Putamen (tissue), 1 donor: ENCODE measurements at places on chromosomes 11 and 22.

DNA sequence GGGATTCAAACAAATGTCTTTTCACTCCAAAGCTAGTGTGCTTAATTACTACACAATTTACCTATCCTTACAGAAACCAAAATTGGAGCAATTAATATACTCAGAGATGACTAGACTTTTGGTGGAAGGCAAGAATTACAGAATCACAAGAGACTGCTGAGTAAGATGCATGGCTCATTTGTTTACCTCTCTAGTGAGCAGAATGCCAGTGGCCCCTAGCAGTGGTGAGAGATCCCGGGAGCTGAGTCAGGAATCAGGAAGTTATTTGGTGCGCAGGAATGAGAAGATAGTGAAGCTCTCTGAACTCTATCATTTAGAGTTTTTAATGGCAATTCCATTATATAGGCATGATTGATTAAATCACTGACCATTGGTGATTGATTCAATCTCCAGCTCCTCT lies 188.9 kb upstream of the SESN3 start:
- DNase-seq: no peak

DNA sequence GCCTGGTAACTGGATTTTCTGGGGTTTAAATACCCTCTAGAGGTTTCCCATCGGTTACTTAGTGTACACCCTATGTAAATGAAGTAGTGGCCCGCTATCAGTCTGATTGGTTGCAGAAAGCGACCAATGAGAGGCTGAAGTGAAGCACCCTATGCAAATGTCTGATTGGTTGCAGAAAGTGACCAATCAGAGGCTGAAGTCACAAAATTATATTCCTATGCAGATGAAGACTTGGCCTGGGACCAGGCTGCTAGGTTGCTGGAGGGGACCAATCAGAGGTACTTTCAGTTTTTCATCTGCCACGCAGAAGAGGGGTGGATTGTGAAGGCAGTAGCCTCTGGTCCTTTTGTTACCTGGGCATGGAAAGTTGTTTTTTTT lies 134.8 kb downstream of the TBC1D22A start:
- DNase-seq: no peak

GRCh38 chr11:62140304-62141110 lies 16.7 kb downstream of the INCENP start:
- no peak for DNase-seq

DNA sequence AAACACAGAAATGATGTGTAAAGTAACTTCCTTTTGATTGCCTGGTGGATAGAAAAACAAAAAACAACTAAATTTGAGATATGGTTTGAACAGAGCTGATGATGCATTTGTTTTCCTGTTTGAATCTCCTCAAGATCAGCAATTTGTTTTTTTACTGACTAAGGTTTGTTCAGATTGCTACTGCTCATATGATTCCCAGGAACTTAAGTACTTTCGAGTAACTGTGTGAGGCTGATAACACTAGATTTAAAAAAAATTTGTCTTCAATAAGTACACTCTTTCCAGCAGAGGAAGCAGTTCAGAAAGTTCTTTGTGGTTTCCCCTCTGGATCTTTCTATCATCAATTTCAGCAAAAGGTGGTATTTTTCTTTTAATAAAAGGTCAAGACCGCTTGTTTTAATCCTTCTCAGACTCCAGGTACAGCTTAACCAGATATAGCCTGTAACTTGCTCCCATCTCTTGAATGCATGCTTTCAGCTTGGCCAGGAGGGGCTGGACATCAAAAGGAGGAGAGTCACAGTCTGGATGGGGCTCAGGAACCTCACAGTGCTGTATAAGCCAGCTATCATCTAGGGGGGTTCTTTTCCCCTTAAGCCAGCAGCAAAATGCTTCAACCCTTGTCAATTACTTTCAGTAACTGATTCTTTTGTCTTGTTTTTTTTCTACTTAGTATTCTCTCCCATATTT lies 12.3 kb upstream of the MS4A6E start:
- no peak for DNase-seq

DNA sequence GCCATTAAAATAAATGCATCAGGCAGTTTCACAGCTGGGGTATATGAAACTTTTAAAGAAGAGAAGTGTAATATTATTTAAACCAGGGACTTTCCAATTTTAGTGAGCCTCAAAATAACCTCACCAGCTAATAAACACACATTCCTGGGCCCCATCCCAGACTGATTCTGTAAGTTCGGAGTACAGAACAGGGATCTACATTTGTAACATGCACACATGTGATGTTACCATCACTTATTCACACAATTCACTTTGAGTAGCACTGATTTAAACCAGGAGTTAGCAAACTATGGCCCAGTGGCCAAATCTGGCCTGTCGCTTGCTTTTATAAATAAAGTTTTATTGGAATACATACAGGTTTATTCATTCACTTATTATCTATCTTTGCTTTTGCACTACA lies 62.0 kb downstream of the STK33 start:
- no peak for DNase-seq

DNA sequence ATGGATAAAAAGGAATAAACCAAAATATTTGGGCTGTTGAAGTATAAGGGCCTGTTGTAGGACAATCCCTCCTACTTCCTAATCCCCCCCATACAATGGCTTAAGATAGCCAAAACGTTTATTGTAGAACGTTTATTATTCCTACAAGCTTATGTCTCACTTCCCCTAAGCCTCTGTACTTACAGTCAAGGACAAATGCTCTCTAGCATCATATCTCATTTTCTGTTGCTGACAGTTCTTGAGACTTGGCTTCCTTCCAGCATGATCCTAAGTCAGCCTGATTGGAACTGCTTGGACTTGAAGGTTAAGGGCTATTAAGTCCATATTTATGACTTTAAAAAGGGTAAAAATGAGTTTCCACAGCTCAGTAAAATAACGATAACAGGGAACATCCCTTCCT lies 8.8 kb downstream of the MISFA start:
- no peak for DNase-seq
